ENCODE measurements at places on chromosomes 2 and 18. TPM values are rescaled to one million over a fixed set of nuclear protein-coding genes. Genes with fewer than 3 reads are reported as not detected.

Gene RUFY4
- total RNA-seq, result 0.64 TPM

Gene RNF25
- 29.1 TPM for total RNA-seq

Gene AFG3L2
- total RNA-seq, result 70.6 TPM

Gene TMEM163
- total RNA-seq, result 0.21 TPM

Gene GAL3ST2
- 0.51 TPM for total RNA-seq

Measured in activated T-helper 1 cell treated with anti-CD3 and anti-CD28 coated beads, Interleukin-12 subunit alpha, Interleukin-12 subunit beta, Interleukin-2, Interleukin-4 antibody, amounts not matched to agents 30 ng/mL and 10 ng/mL and 1 ng/mL, durations not matched to agents 14 hours and 24 hours and 36 hours (primary cell).